GOT3 (cell line): ENCODE measurements at places on chromosomes 3 and 15.

GRCh38 chr15:69234676-69235075 lies 64.0 kb upstream of the PAQR5 start:
- DNase-seq = no peak

DNA sequence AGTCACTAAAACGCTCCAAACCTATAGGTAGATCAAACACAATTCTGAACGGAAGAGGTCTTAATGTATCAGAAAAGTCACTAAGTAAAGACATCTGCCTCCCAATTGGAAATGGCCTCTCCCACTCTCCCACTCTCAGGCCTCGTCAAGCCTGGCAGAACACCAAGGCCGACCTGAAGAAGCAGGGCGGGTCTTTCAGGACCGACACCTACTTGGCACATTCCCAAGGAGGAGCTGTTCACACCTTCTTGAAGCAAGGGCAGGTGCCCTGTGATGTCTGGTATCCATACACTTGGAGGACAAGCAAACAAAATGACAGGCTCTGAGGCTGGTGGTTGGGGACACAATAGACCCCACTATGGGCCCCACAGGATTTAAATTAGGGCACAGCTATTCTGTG lies 30.0 kb downstream of the XXYLT1 start:
- DNase-seq = no peak

DNA sequence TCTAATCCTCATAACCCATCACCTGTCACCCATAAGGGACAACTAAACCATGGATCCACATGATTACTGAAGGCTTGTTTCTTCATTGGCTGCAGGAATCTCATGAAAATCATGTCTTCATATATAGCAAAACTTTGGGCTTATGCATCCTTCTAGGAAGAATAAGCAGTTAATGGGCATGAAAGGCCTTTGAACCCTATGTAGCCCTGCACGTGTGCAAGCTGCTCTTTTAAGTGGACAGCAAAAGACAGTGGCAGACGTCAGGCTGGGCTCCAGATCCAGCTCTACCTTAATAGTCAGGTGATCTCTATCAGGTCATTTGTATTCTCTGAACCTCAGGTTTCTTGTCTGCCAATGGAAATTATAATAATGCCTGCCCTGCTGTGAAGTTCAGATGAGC lies 18.9 kb downstream of the CYP19A1 start:
- DNase-seq = no peak

GRCh38 chr3:194076475-194076874 lies 59.5 kb upstream of the HES1 start:
- no peak for DNase-seq

- DNase-seq = no peak
These were observed 100.4 kb downstream of the SERPINI1 start for GRCh38 chr3:167835953-167836352.

- no peak for DNase-seq
These were observed 100.8 kb downstream of the MESD start for GRCh38 chr15:80888846-80889245.

GRCh38 chr3:127411083-127411727 lies 123.4 kb upstream of the PRR20G start:
- no peak for DNase-seq

GRCh38 chr3:102529452-102529851 lies 94.6 kb downstream of the ZPLD1 start:
- DNase-seq = no peak

DNA sequence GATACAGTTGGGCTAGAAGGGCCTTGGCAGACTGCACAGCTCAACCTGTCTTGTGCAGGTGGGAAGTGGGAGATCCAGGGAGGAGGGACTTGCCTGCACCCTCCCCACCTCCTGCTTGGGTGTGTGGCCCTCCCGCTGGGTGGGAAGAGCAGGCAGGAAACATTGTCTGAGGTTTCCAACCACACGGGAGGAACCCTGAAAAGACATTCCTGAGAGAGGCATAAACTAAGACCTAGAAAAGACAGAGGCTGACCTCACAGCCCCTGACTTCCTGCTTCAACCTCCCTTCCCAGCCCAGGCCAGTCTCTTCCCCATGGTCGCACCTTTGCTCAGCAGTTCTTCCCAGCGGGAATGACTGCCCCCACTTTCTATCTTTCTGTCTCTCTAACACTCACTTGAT lies 46.3 kb upstream of the INSYN1 start:
- no peak for DNase-seq

GRCh38 chr15:75640483-75641178 lies 607 bp upstream of the IMP3 start:
- DNase-seq = no peak

DNA sequence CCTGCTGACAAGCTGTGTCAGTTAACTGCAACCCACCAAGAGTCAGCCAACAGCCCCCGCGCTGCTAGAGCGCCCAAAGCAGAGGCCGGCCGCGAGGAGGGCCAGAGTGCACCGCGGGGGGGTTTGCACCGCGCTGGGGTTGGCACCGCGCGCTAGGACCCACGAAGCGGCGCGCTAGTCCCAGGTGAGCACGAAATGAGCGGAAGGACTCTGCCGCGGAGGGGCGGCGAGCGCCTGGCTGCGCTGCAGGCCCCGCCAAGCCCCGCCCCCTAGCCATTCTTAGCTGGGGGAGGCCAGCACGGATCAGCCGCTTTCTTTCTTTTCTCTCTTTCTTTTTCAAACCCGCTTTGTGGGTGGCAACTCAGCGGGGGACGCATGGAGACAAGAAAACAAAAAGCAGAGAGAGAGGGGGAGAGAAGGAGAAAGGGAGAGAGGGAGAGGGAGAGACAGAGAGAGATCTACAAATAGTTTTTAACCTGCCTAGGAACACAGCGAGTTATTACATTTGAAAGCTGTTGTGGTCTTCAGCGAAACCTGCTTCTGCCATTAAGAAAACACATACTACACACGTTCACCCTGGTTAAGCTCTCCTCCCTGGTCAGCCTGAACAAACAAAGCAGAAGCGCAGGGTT lies 6.9 kb upstream of the FOXB1 start:
- DNase-seq = no peak

- no peak for DNase-seq
These were observed 288.4 kb upstream of the LYSMD4 start for GRCh38 chr15:100021653-100022052.

- DNase-seq = no peak
These were observed 53.6 kb downstream of the SETMAR start for GRCh38 chr3:4356546-4357410.

DNA sequence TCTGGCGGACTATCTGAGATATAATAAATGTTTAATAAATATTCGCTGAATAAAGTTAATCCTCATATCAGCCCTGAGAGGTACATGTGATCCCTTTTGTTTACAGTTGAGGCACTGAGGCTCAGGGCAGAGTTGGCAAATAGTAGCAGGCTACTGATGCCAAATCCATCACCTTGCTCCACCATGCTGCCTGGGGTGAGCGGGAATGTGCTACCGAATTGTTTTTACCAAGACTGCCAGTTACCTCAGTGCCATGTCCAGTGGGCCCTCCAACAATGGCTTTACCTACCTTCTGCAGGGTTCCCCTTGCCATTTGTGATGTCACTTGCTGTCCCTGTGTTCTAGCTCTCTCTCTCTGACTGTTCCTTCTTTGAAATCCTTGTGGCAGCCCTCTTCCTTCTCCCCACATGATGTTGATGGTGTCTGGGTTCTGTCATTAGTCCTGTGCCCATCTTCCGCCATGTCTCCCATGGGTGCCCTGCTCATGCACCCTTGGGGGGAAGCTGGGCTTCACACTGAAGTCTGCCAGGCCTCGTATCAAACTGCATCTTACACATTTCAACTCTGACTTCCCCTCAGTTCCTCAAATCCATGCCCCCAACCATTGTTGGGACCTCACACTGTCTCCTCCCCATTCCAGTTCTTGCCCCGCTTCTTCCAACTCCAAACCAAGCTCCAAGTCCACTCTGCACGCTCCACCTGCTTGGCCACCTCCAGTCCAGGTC lies 35.4 kb downstream of the SLCO2A1 start:
- no peak for DNase-seq

DNA sequence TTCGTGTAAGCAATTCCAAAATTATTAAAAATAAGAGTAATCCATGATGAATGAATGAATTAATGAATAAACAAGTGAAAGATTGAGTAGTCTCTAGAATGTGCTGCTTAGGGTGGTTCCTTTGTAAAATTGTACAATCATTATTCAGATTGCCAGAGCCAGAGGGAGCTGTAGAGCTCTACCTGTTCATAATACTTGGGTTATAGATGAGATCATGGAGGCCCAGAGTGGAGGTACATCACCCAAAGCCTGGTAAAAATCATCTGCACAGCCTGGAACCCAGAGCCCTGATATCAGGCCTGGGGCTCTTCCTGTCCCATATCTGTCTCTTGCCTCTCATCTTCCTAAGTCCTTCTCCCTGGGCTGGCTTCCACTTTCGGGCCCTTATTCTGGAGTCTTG lies 297.2 kb downstream of the RPLP1 start:
- DNase-seq = no peak

DNA sequence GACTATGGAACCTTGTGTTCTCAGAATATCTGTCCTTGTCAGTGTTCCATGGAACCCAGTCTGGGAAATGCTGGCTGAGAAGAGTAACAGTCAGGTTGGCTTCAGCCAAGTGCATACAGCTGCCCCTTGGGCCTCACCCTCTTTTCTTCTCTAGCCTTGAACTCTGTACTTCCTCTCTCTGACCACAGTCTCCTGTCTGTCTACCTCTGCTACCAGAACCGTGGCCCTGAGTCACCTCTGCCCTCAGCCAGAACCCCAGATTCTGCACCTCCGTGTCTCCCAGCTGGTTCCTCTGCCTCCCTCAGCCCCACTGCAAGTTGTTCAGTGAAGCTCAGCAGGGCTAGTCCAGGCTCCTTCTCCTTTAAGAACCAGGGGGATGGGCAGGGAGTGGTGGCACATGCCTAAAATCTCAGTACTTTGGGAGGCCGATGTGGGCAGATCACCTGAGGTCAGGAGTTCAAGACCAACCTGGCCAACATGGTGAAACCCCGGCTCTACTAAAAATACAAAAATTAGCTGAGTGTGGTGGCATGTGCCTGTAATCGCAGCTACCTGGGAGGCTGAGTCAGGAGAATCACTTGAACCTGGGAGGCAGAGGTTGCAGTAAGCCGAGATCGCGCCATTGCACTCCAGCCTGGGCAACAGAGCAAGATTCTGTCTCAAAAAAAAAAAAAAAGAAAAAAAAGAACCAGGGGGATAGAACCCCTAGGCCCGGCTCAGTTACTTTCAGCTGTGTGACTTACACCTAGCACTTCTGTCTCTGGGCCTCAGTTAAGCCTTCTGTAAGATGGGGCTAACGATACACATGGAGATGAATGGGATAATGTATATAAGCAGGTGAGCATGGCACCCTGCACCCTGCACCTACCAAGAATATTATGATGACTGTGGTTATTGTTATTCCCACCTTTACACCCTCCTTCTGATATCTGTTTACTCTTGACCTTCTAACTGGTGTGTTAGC lies 24.3 kb upstream of the TATDN2 start:
- no peak for DNase-seq

DNA sequence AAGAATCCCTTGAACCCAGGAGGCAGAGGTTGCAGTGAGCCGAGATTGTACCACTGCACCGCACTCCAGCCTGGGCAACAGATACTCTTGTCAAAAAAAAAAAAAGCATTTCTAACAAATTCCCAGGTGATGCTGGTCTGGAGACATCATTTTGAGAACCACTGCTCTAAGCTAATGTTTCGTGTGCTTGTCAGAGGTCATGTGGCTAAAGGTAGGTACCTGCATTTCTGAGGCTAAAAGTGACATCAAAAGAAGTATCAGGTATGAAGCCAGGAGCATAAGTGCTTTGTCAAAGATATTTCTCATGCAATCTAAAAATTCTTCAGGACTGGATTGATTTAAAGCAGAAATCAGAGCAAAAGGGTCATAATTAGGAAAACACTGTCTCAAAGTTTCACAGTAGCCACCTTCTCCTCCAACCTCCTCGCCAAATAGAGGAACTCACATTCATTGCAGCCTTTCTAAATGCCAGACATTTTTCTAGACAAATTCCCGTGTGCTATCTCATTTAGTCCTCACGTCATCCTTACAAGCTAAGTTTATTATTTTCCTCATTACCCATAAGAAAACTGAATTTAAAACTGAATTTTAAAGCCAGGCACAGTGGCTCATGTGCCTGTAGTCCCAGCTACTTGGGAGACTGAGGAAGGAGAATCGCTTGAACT lies 25.7 kb upstream of the GSK3B start:
- no peak for DNase-seq

- DNase-seq = no peak
These were observed 1.8 kb upstream of the SRGAP3 start for GRCh38 chr3:9251055-9251786.

DNA sequence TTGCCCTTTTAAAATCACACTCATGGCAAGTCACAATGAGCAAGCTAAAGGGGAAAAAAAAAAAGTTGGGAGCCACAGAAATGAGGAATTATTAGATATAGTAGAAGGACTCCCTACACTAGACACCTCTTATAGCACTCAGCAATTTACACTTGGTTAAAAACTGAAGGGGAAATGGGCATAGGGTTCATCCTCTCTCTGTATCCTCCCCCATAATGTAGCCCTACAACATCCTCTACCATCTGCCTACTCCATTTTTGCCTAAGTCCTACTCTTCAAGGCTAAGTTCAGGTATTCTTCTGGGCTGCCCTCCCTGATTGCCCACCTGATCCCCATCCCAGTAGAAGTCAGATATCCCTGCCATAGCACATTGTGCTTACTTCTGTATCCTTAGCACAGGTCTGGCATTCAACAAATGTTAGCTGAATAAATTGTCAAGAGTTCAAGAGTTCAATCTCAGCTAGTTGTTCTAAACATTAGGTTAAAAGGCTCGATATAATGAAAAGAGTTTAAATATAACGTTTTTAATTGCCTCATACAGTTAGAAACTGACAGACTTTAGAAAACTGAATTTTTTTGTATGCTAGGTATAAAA lies 14.5 kb downstream of the SETD2 start:
- DNase-seq = no peak

DNA sequence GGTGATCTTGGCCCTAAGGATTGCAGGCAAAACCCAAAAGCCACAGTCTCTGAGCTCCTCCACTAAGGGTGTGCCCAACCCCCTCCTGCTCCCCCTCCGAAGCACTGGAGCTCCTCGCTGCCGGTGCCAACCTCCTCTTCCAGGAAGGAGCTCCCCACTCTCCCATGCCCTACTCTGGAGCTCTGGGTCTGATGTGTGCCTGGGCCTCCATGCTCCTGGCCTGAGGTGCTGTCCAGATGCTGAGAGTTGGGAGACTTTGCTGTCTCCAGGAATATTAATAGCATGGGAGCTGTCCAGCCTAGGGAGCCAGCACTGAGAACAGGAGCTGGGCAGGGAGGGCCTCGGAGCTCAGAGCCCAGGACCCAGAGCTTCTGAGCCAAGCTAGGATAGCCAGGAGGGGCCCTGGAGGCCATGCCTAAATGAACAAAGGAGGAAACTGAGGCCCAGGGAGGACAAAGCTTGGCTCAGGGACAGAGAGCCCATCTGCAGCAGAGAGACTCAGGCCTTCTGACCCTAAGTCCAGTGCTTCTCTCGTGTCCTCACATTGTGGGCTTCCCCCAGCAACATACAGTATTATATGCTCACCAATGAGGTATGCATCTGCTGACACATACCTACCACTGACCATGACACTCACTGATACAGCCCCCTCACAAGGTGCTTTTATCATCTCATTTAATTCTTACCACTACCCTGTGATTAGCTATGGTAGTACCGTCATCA lies 36.9 kb upstream of the HERC1 start:
- DNase-seq = no peak
